ENCODE measurements at places on chromosomes 1 and 21.

- DNase-seq: no peak
Measured at GRCh38 chr1:86596741-86597290, 49.9 kb downstream of the CLCA4 start.

DNA sequence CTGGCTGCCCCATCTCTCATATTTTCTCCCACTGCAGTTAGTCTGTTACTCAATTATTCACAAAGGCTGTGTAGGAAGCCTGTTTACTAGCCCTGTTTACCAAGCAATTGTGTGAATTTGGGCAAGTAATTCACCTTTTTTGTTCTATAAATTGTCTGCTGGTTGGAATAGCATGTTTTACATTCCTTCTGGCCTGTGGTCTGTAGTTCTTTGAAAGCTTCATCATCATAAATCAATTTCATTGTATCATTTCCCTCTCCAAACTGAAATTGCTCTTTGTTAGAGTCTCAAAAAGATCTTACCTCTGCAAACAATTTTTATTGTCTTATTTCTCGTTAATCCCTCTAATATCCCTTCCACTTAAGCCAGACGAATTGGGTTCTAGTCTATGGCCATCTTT is 1059.5 kb upstream of the ADGRL4 start:
- DNase-seq: no peak

GRCh38 chr1:25829046-25829445 is 9.3 kb downstream of the MTFR1L start:
- no peak for DNase-seq

DNA sequence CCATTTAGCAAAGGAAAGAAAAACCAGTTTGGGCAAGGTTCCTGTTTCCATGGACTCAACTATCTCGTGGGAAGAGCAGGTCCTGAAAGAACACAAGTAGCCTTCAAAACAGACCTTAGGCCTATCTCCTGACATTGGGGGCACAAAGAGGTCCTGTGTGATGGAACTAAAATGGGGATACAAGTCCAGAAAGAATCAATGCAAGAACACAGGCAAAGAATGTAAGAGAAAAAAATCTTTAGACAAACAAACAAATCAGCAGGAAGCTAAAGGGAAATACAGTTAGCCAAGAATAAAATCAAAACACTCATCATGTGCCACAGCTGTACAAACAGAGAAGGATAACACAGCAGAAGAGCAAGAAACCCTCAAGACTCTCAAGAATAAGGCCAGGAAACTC is 28.2 kb downstream of the SLC30A10 start:
- no peak for DNase-seq

- DNase-seq: no peak
Measured at GRCh38 chr1:84959294-84959693, 37.6 kb downstream of the MCOLN2 start.

DNA sequence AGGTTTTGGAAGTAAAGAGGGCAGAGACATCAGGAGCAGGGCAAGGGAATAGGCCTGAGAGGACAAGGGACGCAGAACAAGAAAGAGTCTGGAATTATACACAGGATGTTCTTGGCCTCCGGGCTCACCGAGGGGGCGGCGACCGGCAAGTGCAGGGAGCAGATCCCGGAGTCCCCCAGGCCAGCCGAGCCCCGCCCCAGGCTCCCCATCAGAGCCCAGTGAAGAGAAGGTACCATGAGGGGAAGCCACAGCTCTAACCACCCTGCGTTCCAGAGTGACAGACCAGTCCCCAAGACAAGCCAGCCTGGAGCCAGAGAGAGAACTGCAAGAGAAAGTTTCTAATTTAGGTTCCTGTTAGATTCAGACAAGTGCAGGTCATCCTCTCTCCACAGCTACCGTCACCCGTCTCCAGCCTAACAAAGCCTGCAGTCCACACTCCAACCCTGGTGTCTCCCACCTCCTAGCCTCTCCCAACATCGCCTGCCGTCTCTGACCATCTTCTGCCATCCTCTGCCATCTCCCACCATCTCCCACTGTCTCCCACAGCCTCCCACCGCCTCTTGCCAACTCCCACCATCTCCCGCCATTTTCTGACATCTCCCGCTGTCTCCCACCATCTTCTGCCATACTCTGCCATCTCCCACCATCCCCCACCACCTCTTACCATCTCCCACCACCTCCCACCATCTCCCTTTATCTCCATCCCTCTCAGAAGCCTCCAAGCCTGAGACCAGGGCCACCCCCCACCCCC is 42.5 kb downstream of the CAPN2 start:
- DNase-seq: no peak

- DNase-seq: no peak
Measured at GRCh38 chr1:214666674-214667073, 63.7 kb downstream of the CENPF start.

GRCh38 chr1:116485976-116486375 is 84.8 kb downstream of the CD58 start:
- peak; percentile 35 for DNase-seq

GRCh38 chr1:109112056-109112651 is 1.8 kb upstream of the ELAPOR1 start:
- DNase-seq: no peak

- DNase-seq: no peak
Measured at GRCh38 chr1:23004112-23004511, 11.5 kb downstream of the TEX46 start.

- no peak for DNase-seq
Measured at GRCh38 chr1:203340112-203340790, 10.7 kb downstream of the FMOD start.

- DNase-seq: no peak
Measured at GRCh38 chr1:61125263-61125662, 42.9 kb downstream of the NFIA start.

- DNase-seq: no peak
Measured at GRCh38 chr1:36093929-36094328, 5.2 kb downstream of the ADPRS start.

- DNase-seq: no peak
Measured at GRCh38 chr1:62891956-62892562, 108.1 kb downstream of the ATG4C start.

DNA sequence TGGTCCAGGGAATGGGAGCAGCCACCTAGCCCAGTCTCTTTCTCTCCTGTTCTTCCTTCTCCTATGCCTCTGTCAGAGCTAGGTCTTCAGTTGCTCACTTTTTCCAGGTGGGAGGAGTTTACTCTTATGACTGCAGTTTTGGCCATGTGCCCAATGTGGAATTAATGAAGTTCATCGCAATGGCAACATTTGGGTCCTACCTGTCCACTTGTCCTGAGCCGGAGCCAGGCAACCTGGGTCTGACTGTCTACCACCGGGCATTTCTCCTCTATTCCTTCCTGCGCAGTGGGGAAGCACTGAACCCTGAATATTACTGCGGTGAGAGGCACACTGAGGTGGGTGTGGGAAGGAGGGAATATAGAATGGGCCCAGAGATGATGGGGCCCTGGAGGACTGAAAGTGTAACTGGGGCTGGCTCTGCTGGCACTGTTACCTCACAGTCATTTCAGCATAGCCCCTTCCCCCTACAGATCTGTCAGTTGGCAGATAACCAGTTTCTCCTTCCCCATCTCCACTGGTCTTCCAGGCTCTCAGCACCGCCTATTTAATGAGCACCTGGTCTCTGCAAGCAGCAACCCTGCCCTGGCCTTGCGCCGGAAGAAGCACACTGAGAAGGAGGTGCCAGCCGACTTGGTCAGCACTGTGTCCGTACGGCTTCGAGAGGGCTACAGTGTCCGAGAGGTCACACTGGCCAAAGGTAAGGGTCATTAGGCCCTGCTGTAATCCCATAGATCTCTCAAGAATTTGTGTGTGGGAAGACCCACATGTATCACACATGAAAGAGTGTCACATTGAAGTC is 30.1 kb downstream of the SZT2 start:
- DNase-seq: no peak

DNA sequence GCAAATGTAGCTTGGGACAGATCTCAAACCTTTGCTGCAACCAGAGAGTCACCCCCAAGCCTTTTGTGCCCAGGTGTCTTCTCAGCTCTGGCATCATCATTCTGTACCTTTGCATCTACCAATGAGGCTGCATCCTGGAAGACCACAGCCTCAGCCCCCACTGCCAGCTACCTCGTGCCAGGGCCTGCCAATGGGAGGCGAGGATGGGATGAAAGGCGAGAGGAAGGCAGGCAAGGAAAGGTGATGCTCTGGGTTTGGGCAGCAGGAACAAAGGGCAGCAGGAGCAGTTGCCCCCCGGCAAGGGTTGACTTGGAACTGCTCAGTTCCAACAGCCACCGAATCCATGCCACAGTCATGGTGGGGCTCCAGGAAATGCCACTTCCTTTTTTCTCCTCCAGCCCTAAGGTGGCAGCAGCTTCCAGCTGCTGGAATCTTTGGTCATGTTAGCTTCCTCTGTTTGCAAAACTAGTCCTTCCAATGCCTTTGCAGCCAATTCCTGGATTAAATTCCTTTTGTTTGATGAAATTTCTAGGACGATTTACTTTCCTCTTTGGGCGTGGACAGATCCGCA is 651.6 kb downstream of the NPHP4 start:
- DNase-seq: no peak

- DNase-seq: no peak
Measured at GRCh38 chr1:229753764-229754551, 127.9 kb downstream of the URB2 start.

- DNase-seq: no peak
Measured at GRCh38 chr1:208393416-208393815, 149.2 kb upstream of the PLXNA2 start.

DNA sequence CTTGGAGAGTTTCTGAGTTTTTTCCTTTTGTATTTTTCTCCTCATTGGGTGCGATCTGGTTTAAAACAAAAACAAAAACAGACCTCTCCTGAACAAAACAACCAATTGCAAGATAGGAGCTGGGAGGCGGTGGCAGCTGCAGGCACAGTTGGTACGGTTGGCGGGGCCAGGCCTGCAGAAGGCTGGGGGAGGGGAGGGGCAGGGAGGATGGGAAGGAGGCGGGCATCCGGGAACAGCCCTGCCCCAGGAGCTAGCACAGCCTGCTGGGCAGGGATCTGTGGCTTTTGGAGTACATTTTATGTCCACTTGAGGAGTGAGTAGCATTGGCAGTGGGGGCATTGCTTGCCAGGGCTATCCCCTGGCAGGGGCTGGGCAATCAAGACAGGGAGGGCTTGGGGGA is 5.2 kb downstream of the CAPN9 start:
- no peak for DNase-seq

DNA sequence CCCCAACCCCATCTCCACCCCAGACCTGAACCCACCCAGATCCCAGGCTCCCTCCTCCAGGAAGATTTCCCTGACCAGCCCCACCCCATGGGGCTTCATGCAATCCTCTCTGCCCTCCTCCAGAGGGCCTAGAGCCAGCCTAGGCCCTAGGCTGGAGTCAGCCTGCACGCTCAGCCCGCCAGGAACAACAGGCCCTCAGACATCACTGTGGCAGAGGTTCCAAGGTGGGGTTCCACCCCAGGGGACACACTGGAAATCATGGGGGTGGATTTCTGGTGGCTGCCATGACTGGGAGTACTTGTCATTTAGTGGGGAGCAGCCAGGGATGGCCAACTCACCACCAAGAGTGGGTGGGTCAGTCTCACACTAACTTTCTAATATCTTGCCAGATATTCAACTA is 122.0 kb downstream of the GLIS1 start:
- DNase-seq: no peak

DNA sequence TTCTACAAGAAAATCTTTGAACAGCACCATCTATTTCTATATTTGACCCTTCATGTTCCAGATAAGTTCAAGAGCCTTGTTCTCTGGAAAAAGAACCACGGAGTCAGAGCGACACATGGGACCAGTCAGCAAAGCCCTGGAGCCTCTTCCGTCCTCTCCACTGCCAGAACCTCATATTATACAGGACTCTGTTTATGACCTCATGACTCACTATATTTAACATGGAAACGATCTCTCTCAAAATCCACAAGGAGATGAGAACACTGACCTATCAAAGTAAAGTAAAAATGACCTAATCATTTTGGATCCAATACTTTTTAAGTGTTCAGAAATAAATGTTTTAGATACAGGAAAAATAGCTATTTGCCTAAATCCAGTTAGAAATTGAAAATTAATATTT is 124.6 kb upstream of the KRTAP19-8 start:
- no peak for DNase-seq

GRCh38 chr1:200971955-200972711 is 51.4 kb downstream of the KIF21B start:
- DNase-seq: no peak

GRCh38 chr1:2448098-2448445 is 28.0 kb upstream of the PLCH2 start:
- no peak for DNase-seq

DNA sequence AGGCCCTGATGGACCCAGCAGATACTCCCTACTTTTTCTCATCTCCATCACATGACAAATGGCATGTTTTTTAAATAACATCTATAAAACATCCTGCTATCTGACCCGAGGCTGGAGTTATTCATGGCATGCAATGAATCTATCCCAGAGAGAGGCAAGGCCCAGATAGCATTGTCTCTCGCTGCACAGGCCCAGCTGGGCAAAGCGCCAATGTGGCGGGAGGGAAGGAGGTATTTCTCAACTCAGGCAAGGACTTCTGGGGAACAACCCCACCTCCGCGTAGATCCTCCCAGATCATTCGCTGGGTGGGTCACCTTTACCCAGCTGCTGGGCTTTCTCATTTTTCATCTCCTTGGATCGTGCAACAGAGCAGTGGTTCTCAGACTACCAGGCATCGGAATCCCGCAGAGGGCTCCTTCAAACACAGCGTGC is 59.8 kb downstream of the ERG start:
- peak; percentile 53 for DNase-seq

DNA sequence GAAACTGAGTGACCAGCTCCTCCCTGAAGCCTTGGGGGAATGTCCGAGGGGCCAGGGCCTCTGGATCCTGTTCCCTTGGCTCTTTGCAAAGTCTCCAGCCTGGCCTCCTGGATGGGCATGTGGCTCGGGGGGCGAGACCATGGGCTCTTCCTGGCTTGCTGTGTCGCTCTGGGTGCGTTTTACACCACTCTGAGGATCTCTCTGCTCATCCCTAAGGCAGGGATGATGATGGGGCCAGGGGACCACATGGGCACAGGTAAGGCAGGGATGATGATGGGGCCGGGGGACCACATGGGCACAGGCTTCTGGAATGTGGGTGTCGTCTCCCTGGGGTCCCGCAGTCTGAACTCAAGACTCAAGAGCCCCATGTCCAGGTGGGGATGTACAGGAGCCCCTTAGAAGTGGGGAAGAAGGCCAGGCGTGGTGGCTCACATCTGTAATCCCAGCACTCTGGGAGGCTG is 17.7 kb downstream of the TP73 start:
- DNase-seq: no peak
